ENCODE measurements at places on chromosomes 5 and 9.

- DNase-seq: no peak
- H3K4me1 ChIP-seq: no peaks in the 10 kb centered on the region
- no peaks in the 10 kb centered on the region for H3K36me3 ChIP-seq
- H3K4me3 ChIP-seq: no peak overlapping the region
Observed at GRCh38 chr9:116286297-116286696, 132.7 kb downstream of the PAPPA start.

- no peak for DNase-seq
- H3K4me1 ChIP-seq: peaks cover 15% of the 10 kb centered on the region
- H3K27ac ChIP-seq: no peak overlapping the region
- H3K36me3 ChIP-seq: no peaks in the 10 kb centered on the region
Observed at GRCh38 chr5:40385544-40385943, 294.2 kb upstream of the PTGER4 start.

DNA sequence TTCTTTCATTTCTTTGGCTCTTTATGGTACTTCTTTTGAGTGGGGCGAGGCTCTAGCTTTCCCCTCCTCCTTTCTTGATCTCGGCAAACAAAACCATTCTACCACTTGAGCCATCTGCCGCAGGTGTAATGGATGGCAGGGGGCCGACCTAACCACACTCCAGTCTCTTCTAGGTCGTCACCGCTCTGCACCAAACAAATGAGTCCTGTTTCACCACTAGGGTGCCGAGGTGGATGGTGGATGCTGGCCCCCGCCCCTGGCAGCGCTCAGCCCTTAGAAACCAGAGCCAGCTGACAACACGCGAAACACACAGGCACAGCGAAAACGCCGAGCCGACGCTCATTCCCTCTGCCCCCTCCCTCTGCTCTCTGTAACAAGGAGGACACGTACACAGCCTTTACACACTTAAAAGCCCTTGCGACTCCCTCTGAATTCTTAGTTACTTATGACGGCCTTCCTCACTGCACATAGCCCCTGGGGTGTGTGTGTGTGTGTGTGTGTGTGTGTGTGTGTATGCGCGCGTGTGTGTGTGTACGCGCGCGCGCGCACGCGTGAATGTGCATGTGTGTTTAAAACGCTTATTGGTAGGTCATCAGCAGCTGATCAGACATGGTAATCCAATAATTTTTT lies 199.4 kb downstream of the MEF2C start:
- peaks cover 13% of the 10 kb centered on the region for H3K4me1 ChIP-seq
- peaks cover 100% of the 10 kb centered on the region for H3K27me3 ChIP-seq
- peak overlapping the region; percentile 13 for H3K4me3 ChIP-seq
- no peak overlapping the region for H3K27ac ChIP-seq
- DNase-seq: no peak
- H3K36me3 ChIP-seq: no peaks in the 10 kb centered on the region

- no peaks in the 10 kb centered on the region for H3K4me1 ChIP-seq
- H3K27ac ChIP-seq: no peak overlapping the region
- no peak for DNase-seq
- no peak overlapping the region for H3K4me3 ChIP-seq
Observed at GRCh38 chr5:150070821-150071220, 15.5 kb downstream of the CSF1R start.

- no peaks in the 10 kb centered on the region for H3K4me1 ChIP-seq
- no peak for DNase-seq
- H3K36me3 ChIP-seq: no peaks in the 10 kb centered on the region
- no peaks in the 10 kb centered on the region for H3K27me3 ChIP-seq
- no peak overlapping the region for H3K4me3 ChIP-seq
Observed at GRCh38 chr9:95985440-95986055, 110.1 kb downstream of the ERCC6L2 start.

- H3K4me3 ChIP-seq: no peak overlapping the region
- DNase-seq: no peak
- H3K27me3 ChIP-seq: no peaks in the 10 kb centered on the region
Observed at GRCh38 chr9:126235336-126236243, 91.0 kb upstream of the MVB12B start.

- no peak overlapping the region for H3K27ac ChIP-seq
- no peaks in the 10 kb centered on the region for H3K36me3 ChIP-seq
- DNase-seq: no peak
- H3K4me3 ChIP-seq: no peak overlapping the region
Observed at GRCh38 chr9:131876486-131876885, 136.6 kb upstream of the RAPGEF1 start.

GRCh38 chr5:5383461-5383860 lies 39.0 kb upstream of the ICE1 start:
- H3K27me3 ChIP-seq: no peaks in the 10 kb centered on the region
- no peaks in the 10 kb centered on the region for H3K4me1 ChIP-seq
- H3K27ac ChIP-seq: no peak overlapping the region
- H3K4me3 ChIP-seq: no peak overlapping the region
- H3K36me3 ChIP-seq: no peaks in the 10 kb centered on the region

GRCh38 chr9:114237247-114237646 lies 81.9 kb downstream of the COL27A1 start:
- no peaks in the 10 kb centered on the region for H3K36me3 ChIP-seq
- no peak overlapping the region for H3K27ac ChIP-seq
- H3K27me3 ChIP-seq: no peaks in the 10 kb centered on the region
- no peaks in the 10 kb centered on the region for H3K4me1 ChIP-seq

- no peaks in the 10 kb centered on the region for H3K4me1 ChIP-seq
- no peak overlapping the region for H3K4me3 ChIP-seq
- no peak for DNase-seq
- H3K36me3 ChIP-seq: no peaks in the 10 kb centered on the region
Observed at GRCh38 chr9:68720656-68721313, 15.7 kb downstream of the PIP5K1B start.

DNA sequence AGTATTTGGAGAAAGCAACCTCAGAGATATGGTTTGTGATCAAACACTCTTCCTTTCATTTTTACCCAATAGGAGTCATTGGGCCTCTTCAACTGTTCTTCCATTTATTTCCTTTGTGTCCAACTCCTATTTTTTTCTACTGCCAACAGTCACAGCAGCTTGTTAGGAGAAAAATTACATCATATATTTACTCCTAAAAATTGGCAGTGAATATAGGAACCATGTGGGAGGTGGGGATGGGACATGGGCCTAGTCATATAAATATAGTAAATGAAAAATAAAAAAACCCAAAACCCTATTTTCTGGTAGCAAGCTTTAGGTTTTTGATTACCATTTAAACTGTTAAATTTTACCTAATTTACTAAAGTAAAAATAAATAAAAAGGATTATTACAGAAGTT lies 134.9 kb upstream of the MPDZ start:
- H3K36me3 ChIP-seq: no peaks in the 10 kb centered on the region
- no peak overlapping the region for H3K4me3 ChIP-seq
- DNase-seq: no peak
- H3K4me1 ChIP-seq: peaks cover 30% of the 10 kb centered on the region
- H3K27ac ChIP-seq: no peak overlapping the region
- no peaks in the 10 kb centered on the region for H3K27me3 ChIP-seq

DNA sequence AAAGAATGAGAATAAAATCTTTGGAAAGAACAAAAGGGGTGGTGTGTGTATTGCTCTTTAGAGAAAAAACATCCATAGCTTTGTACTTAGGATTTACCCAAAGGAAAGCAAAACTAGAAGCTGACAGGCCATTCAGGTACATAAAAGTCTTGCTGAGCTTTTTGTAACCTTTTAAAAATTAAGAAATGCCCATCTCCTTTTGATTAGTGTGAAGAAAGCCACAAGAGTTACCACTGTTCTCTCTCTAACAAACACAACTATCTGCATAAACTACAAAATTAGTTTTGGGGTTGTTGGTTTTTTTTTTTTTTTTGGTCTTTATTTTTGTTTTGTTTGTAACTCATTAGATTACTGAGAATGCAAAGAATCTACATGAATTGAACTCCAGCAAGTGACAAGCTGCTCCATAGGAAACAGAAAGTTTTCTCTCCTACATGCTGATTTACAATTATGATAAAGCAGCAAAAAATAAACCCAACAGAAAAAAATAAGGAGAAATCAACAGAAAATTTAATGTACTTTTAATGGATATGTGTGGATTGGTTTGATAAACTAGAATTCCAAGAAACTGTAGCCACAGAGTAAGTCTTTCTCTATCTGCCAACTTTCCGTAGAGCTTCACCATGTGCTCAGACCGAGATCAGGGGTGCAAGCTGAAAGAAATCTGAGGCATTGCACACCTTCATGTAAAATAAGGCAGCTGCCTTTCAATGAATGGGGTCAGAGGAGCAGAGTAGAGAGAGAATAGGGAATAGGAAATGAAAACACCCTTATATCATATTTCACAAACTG lies 12.3 kb downstream of the BAAT start:
- DNase-seq: no peak
- no peak overlapping the region for H3K4me3 ChIP-seq
- no peaks in the 10 kb centered on the region for H3K36me3 ChIP-seq
- no peak overlapping the region for H3K27ac ChIP-seq

DNA sequence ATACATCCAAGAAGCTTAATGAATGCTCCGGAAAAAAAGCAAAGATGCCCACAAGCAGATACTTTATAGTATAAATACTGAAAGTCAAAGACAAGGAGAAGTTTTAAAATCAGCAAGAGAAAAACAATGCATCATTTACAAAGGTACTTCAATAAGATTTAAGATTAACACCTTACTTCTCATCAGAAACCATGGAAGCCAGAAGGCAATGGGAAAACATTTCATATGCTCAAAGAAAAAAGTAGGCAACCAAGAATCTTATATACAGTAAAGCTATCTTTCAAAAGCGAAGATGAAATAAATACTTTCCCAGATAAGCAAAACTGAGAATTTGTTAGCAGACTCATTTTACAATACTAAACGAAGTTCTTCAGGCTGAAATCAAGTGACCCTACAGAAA lies 51.1 kb downstream of the ABHD17B start:
- no peaks in the 10 kb centered on the region for H3K4me1 ChIP-seq
- H3K4me3 ChIP-seq: no peak overlapping the region
- DNase-seq: no peak
- no peaks in the 10 kb centered on the region for H3K27me3 ChIP-seq
- H3K27ac ChIP-seq: no peak overlapping the region
- H3K36me3 ChIP-seq: peaks cover under 1% of the 10 kb centered on the region

GRCh38 chr9:68975365-68976043 lies 38.4 kb downstream of the PRKACG start:
- peak overlapping the region; percentile 36 for H3K4me3 ChIP-seq
- H3K4me1 ChIP-seq: peaks cover 45% of the 10 kb centered on the region
- H3K36me3 ChIP-seq: no peaks in the 10 kb centered on the region
- DNase-seq: no peak
- H3K27ac ChIP-seq: peak overlapping the region; percentile 14
- H3K27me3 ChIP-seq: no peaks in the 10 kb centered on the region

GRCh38 chr5:112005623-112005930 lies 248.6 kb upstream of the NREP start:
- H3K36me3 ChIP-seq: no peaks in the 10 kb centered on the region
- DNase-seq: no peak
- H3K4me3 ChIP-seq: no peak overlapping the region

GRCh38 chr9:133473743-133474142 lies 5.2 kb downstream of the SLC2A6 start:
- DNase-seq: no peak
- H3K4me1 ChIP-seq: peaks cover 11% of the 10 kb centered on the region
- no peaks in the 10 kb centered on the region for H3K36me3 ChIP-seq

DNA sequence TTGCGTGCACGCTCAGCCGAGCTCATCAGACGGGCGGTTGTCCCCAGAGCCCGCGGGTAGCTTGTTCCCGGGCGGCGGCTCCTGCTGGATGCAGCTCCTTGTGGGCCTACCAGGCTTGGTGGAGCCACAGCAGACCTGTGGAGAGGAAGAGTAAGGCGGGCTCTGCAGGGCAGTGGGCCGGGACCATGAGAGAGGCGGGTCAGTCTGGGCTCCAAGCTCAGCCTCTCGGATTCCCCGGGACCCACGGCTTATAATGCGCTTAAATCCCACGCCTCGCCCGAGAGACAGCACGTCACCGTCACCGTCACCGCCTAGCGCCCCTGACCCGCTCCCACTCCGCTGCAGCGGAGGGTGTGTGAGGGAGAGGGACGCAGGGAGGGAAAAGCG lies 1.9 kb upstream of the ANKRD18A start:
- H3K4me3 ChIP-seq: peak overlapping the region; percentile 51
- no peaks in the 10 kb centered on the region for H3K36me3 ChIP-seq
- H3K4me1 ChIP-seq: peaks cover 25% of the 10 kb centered on the region

DNA sequence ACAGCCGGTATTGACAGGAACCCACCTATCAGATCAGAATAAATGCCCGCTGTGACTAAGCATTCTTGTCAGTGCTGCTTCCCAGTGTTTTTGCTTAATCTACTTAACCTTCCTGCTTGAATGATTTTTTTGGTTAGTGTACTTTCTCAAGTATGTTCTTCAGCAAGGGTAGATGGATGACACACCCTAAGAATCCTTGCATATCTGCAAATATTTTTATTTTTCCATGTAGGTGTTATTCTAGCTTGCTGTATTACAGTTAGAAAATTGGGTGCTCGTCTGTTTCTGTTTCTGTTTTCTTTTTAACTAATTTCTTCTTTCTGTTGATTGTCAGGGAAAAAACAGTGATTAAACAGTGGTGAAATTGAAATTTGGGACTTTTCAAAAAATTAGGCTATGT lies 64.5 kb downstream of the SEC61B start:
- H3K27ac ChIP-seq: no peak overlapping the region
- no peak for DNase-seq
- no peaks in the 10 kb centered on the region for H3K36me3 ChIP-seq
- no peaks in the 10 kb centered on the region for H3K4me1 ChIP-seq
- no peak overlapping the region for H3K4me3 ChIP-seq

DNA sequence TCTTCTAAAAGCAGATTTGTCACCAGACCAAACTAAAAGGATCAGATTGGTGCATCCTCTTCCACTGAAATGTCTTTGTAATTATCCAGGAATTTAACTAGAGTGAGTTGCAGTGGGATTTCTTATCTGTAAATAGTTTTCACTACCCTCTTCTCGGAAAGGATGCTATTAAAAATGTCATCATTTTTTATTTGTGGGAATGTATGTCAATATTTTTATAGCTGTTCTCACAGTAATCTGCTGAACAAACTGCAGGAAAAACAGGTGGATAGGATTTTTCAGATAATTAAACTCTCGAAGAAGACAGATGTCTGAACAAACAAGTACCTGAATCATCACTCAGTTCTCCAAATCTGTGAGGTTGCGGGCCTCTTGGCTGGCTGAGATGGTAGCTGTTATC lies 62.7 kb downstream of the RAB14 start:
- H3K36me3 ChIP-seq: no peaks in the 10 kb centered on the region
- no peak overlapping the region for H3K27ac ChIP-seq
- H3K4me1 ChIP-seq: no peaks in the 10 kb centered on the region
- H3K4me3 ChIP-seq: no peak overlapping the region

DNA sequence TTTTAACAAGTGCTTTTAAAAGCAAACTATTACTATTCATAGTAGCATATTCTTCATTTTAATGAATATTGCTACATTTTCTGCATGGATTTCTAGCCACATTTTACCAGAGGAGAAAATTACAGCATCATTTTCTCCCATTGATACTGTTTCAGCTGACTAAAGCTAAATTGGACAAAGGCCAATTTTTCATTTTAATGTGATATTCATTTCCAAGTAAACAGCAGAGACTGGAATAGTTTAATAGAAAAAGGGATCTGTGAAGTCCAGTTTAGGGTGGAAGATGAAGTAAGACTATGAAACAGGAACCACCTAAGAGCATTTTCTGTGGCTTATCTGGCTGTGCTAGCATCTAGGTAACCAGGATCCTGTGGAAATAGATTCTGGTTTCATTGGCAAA lies 128.1 kb downstream of the GIN1 start:
- no peak overlapping the region for H3K27ac ChIP-seq
- no peaks in the 10 kb centered on the region for H3K27me3 ChIP-seq

GRCh38 chr9:128335161-128335560 lies 5.2 kb upstream of the SLC27A4 start:
- H3K4me3 ChIP-seq: no peak overlapping the region
- no peak overlapping the region for H3K27ac ChIP-seq
- H3K36me3 ChIP-seq: no peaks in the 10 kb centered on the region
- no peaks in the 10 kb centered on the region for H3K4me1 ChIP-seq

- H3K27me3 ChIP-seq: no peaks in the 10 kb centered on the region
- no peaks in the 10 kb centered on the region for H3K36me3 ChIP-seq
- H3K4me3 ChIP-seq: no peak overlapping the region
Observed at GRCh38 chr5:122374110-122374509, 62.1 kb downstream of the SNCAIP start.
